ENCODE measurements at places on chromosomes 2 and 18.

GRCh38 chr2:31081492-31081891, 56.7 kb downstream of the GALNT14 start:
- DNase-seq, result no peak

DNA sequence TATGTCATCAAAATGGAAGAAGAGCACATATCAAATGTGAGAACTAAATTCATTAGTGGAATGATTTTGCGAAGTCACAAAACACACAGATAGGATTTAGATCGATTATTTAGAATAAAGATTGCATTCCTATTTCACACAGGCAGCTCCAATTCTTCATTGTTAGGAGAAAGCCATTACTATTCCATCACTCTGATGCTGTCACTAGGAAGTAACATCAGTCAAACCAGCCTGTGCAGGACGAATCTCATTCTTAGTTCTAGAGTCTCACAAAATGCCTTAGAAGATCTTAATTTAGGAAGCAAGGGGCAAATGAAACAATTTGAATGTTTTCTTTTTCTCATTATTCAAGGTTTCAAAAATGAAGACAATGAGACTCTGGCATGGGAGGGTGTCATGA, 44.0 kb upstream of the SPP2 start:
- DNase-seq, result no peak

DNA sequence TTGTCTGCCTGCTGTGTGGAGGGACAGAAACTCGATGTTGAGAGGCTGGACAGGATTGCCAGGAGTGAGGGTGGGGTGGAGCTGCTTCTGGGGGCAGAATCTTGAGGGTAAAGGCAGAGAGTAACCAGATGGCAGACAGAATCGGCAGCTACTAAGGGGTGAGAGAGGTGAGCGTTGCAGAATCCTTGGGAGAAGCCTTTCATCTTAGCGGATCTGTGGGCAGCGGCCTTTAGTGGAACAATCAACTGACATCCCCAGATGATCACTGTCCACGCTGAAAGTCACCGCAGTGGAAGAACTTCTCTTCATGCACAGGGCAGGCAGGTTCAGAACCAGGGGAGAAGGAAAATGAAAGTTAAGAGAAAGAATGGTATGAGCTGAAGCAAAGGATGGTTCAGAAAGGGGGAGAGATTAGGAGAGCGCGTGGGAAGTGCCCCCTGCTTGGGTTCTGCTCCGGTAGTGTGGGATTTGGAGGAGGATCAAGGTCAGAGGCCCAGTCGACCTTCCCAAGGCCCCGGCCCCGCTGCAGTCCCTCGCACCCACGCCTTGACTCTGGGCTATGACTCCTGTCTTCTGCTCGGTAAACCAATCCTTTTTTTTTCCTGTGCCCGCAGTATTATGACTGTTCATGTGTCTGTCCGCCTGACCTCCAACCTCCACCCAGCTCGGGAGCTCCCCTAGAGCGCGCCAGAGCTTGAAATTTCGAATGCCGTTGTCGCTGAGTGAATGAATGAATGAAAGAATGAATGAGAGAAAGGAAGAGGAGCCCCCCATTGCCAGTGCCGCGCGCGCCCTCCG, 584 bp downstream of the BOLA3 start:
- peak; percentile 63 for DNase-seq

DNA sequence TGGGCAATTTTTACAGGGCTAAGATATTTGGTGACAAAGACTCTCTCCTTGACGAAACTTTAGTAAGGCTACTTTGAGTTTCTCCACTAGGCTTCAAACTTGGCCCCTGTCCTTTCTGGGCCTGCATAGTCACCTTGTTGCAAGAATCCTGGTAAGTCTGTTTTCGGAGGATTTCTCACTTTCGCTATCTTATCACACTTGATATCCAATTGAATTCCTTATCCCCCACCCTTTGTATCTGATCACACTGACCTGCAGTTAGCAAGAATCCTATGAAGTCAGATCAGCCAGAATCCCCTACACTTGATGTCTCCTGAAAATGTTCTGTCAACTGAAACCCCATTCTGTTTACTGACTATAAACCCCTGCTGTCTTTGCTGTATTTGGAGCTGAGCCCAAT, 499.8 kb upstream of the GCFC2 start:
- no peak for DNase-seq

DNA sequence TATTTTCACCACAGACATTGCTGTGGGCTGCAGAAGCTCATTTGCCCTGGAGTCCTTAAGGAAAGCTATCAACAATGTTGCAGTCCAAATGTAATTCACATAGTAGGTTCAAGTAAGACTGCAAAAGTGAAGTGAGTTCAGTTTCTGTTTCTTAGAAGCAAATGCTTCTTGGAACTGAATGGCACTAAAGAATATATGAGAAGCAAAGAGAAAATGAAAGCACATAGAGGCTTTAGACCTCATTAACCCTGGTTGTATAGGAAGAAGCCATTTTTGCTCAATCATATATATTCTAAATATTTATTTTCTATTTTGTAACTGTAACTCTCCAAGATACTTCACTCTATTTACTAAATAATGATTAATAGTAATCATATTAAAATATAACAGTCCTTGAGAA, 292.0 kb downstream of the ZNF804A start:
- DNase-seq, result peak; percentile 47

DNA sequence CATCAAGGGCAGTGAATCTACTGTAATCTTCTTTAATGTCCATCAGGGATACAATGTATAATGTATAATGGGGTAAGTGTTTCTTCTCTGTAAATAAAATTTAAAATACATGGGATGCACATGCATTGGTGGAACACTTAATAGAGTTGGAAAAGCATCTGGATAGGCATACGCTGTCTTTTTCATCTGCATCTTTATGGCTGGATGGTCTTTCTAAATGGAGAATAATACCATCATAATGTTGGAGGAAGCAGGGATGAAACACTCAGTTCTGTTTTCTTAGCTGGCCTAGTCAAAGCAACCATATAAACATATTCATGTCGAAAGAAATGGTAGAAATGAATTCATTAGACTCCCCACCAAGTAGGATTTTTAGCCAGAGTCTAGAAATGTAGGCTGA, 202.8 kb downstream of the CDCA7 start:
- no peak for DNase-seq

DNA sequence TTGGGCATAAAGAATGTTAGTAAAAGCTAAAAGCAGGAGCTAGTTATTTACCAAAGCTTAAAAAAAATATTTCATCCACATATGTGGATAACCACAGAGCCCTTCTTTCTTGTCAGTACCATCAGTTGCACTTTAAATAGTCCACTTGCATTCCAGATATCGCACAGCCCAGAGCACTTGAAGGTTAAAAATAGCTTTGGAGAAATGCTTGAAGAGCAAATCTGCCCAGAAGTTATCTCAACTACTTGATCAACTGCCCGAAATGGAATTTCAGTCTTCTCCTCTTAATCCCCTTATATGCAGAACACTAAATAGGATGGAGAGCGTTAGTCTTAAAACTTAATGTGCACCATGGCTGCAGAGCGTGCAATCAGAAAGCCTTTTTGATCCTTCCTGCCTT, 148.3 kb downstream of the PLEKHA3 start:
- DNase-seq, result peak; percentile 53

DNA sequence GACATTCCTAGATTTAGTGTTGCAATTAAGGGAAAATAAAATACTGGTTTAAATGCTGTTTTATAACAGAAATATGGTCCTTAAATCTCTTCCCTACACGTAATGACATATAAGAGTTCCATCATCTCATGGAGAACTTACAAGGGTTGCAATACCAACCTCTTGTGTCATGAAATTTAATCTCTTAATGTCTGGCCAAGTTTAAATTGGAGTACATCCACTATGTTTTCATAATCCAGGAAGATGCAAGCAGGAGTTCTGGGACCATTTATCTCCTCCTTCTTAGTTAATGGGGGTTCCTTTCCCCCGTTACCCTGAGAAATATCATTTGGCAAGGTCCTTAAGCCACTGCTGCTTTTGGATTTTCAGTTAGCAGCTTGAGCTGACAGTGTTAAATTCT, 126.0 kb upstream of the ACVR2A start:
- no peak for DNase-seq

All from amniotic epithelial cell (primary cell).